Daoy (cell line): ENCODE measurements at places on chromosomes 2 and 18.

- no peak for DNase-seq
Observed at GRCh38 chr2:225419033-225419432, 19.5 kb downstream of the NYAP2 start.

DNA sequence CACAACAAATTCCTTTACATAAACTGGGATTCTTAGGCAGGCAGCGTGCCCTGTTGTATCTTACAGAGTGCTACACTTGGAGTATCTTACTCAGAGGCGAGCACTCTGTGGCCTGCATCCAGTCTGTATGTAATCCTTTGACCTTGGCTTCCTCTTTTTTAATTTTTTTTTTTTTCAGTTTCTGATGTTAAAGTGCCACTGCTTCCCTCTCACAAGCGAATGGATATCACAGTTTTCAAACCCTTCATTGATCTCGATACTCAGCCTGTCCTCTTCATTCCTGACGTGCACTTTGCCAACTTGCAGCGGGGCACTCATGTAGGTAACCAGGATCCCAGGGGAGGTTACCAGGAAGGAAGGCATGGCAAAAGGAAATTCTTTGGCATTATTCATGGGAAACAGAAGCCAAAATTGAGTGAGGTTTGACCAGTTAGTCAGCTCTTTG, 40.4 kb downstream of the GRHL1 start:
- DNase-seq, result peak; percentile 71

GRCh38 chr18:3384664-3385563, 65.1 kb upstream of the TGIF1 start:
- DNase-seq, result no peak

GRCh38 chr2:36539631-36540030, 58.3 kb downstream of the FEZ2 start:
- peak; percentile 20 for DNase-seq

DNA sequence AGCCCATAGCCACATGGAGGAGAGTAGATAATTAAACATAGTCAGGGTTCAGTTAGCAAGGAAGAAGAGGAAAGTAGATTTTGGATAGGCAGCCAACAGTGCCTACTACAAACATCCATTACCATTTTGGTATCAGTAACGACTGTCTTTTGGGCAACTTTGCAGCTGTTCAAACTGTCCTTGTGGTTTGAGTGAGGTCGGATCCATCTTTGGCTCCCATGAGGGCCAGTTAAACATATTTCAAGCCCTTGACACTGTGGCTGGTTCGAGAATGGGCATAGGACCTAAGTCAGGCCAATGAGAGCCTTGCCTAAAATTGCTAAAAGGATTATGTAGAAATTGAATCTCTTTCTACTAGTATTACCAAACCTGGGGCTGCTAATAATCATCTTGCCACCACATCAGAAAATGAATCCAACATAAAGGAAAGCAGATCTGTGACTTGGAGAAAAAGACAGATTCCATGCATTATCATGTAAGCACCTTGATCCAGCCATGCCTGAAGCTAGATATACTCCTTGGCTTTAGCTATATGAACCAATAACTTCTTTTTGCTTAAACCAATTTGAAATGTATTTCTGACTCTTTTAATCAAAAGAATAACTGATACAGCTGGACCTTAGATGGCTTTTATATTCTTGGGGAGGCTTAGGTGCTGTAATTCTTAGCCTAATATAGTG, 75.0 kb upstream of the STAM2 start:
- no peak for DNase-seq

- DNase-seq, result no peak
Observed at GRCh38 chr18:75438891-75439290, 11.4 kb upstream of the SMIM21 start.

DNA sequence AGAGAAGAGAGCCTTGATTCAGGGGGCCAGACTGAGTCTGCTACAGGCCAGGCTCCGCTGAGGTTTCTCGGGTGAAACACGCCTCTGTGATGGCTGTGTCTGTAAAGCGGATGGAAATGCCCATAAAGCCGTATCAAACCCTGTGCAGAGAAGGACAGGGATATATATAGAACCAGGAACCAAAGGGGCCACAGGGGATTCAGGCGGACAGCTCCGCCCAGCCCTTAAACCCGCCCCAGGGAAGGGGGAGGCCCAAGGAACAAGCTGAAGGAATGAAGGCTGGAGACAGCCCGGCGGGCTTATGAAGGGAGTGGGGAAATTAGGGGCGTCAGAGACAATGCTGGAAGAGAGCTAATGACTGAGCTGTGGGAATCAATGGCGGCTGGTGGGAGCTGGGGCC, 42.1 kb downstream of the NHEJ1 start:
- no peak for DNase-seq

DNA sequence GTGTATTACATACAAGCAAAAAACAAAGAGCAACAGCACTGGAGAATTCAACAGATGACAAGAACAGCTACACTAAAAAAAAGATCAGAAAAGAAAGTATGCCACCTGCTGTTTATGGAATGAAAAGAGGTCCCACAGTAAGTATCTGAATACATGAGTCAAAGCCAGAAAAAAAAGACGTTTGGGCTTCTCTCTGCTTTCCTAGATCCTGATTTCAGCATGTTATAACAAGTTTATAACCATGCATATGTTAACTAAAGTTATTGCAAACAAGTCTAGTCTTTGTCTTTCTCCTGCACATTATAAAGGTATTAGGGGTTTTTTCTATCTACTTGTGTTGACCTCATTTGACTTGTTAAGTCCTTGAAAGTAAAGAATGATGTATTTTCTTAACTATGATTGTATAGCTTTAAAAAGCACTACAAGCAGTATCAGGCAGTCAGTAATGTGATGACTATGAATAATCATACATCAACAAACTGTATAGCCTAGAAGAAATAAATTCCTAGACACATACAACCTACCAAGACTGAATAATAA, 108.5 kb upstream of the COL5A2 start:
- DNase-seq, result peak; percentile 41

- DNase-seq, result no peak
Observed at GRCh38 chr2:119483395-119483753, 40.9 kb downstream of the SCTR start.

GRCh38 chr18:64474773-64475172, 325.9 kb upstream of the LINC00305 start:
- DNase-seq, result no peak

DNA sequence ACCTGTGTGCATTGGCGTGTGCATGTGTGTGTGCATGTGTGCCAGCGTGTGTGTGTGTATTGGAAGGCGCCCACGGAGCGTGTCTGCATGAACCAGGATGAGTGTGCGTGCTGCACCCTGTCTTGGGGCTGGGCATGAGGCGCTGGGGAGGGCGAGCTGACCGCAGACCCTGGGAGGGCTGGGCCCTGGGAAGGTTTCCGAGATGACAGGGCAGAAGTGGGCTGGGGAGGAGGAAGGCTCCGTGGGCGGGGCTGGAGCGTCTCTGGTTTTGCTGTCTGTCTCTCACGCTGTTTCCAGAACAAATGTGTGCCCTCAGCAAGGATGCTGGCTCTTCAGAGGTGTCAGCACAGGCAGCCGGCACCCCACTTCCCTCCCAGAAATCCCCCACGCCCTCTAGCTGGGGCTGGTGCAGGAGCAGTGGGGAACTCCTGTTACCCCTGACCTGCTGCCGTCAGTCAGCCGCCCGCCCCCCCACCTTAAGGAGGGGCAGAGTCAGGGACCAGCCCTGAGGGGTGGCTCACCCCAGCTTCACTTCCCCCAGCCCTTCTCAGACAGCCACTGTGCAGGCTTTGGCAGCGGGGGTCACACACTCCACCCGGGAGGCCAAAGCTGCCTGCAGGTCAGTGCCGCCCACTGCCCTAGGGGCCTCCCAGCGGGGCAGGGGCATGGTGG, at the start of gene GPR35:
Gene GPR35, plus strand, starts transcription at position 531 of the 672 bp plus-strand sequence. CDS start 4,473 bp downstream, outside the sequence.
- peak; percentile 94 for DNase-seq

GRCh38 chr2:79982445-79982844, 322.1 kb downstream of the LRRTM1 start:
- no peak for DNase-seq

DNA sequence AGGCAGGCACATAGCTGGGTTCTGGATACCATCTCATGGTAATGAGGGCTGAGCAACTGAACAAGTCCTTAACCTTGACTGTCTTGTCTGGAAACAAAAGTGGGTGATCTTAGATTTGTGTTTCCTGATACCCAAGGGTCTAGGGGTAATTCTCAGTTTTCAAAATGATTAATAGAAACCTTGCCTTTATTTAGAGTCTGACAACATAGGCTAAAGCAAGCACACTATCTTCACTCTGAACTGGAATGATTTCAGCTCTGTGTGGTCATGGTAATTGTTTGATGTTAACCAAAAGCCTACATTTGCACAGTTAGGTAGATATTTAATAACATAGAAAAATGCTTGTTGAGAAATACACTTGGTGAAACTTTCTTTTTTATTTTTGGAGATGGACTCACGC, 6.8 kb upstream of the LAMA3 start:
- DNase-seq, result no peak

GRCh38 chr2:133654949-133655348, 86.7 kb upstream of the NCKAP5 start:
- DNase-seq, result no peak

GRCh38 chr18:23114911-23115310, 20.4 kb upstream of the CABLES1 start:
- no peak for DNase-seq

- DNase-seq, result no peak
Observed at GRCh38 chr2:64865831-64866345, 123.3 kb upstream of the SLC1A4 start.

- DNase-seq, result no peak
Observed at GRCh38 chr2:3636586-3637310, 21.3 kb upstream of the ALLC start.

DNA sequence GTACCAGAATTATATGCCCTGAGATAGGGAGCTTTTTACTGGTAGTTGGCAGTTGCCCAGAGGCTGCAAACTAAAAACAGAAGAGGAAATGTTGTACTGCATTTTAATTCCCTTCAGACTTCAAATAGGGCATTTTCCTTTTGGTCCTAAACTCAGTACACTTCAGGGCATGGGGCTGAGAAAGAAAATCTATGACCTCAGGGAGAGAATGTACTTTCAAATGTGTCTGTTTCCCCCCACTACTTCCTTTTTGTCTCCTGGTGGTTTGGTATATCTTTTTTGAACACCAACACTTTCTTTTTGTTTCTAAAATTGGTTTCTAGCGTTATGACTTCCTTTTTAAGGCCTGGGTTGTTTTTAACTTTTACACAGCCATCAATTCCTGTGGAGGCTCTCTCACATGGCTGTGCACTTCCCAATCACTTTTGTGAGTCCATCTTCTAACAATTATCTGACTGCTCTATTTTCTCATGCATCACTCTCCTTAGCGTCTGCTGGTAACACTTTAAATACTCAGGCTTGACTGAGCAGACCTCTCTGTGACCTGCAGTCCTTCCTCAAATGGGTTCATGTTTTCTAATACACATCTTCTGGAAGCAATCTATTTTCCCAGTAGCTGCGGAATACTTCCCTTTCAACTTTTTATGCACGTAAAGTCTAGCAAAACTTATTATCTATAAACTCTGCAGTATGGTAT, 596.0 kb downstream of the LRP1B start:
- DNase-seq, result no peak

DNA sequence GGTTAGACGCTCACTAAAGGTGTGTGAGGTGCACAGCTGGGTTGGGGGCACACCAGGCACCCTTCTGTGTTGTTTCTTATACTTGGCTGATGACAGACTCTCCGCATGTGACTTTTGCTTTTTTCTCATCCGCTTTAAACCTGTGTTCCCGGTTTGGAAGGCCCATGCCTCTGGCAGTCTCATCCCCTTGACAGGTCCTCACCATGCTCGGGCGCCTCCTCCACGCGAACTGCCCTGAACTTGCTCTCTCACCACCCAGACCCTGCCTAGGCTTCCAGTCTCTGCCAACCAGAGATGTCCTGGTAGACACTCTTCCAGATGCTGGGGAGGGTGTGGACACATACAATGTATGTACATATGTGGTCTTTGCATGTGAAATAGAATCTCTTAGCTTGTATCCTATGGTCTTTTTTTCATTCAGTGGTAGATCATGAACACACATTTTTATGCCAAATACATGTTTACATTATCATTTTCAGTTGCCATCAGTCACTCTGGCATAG, 79.8 kb downstream of the LIMS1 start:
- no peak for DNase-seq

- no peak for DNase-seq
Observed at GRCh38 chr18:70892381-70892780, 603.5 kb downstream of the SOCS6 start.

DNA sequence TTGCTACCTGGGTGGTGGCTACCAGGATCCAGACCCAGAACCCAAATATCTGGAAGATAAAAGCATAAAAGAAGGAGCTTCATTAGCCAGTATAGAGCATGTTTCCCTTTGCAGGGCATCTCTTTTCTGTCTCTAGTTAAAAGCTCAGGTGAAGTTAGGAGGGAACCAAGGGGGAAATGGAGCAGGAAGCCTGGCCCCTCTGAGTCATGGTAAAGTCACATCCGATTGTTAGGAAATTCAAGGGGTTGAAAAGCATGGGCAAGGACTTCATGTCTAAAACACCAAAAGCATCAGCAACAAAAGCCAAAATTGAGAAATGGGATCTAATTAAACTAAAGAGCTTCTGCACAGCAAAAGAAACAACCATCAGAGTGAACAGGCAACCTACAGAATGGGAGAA, 126.9 kb downstream of the RPIA start:
- peak; percentile 10 for DNase-seq

DNA sequence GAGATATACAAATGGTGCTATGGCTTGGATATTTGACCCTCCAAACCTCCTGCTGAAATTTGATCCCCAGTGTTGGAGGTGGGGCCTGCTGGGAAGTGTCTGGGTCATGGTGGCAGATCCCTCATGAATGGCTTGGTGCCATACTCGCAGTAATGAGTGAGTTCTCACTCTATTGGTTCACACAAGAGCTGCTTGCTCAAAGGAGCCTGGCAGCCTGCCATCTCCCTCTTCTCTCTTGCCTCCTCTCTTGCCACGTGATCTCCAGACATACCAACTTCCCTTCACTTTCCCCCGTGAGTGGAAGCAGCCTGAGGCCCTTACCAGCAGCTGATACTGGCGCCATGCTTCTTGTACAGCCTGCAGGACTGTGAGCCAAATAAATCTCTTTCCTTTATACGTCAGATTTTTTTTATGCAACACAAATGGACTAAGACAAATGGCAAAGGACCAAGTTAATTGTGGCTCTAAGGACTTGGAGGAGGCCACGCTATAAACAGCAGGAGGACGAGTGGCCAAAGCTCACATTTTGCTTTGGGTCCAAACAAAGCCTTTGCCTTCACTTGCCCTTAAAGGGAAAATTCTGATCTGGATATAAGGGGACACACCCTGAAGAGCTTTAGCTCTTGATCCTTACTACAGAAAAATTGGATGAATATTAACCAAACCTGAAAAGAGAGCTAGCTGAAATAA, 214.7 kb downstream of the SS18 start:
- DNase-seq, result peak; percentile 12

- no peak for DNase-seq
Observed at GRCh38 chr2:43538034-43538670, 57.7 kb downstream of the THADA start.

GRCh38 chr18:67035026-67035425, 431.1 kb upstream of the CDH19 start:
- DNase-seq, result no peak

- DNase-seq, result no peak
Observed at GRCh38 chr2:71423817-71424420, 29.4 kb upstream of the DYSF start.

- DNase-seq, result no peak
Observed at GRCh38 chr2:223270548-223270947, 218.6 kb downstream of the KCNE4 start.

GRCh38 chr2:203660465-203660864, 46.0 kb upstream of the CD28 start:
- no peak for DNase-seq
